Regular cardiac myocyte (primary cell): ENCODE measurements at places on chromosomes 5 and 9. TPM values are rescaled to one million over a fixed set of nuclear protein-coding genes. Genes with fewer than 3 reads are reported as not detected.

The CDH9 gene
- not detected in 2 replicates for total RNA-seq

The SPINK6 gene
- not detected in 2 replicates for total RNA-seq

The EFNA5 gene
- total RNA-seq: 1.4 and 2.5 TPM in 2 replicates

The TEX48 gene
- total RNA-seq: not detected in 2 replicates

The BHMT2 gene
- total RNA-seq: 0.58 and 3.7 TPM in 2 replicates

The EDIL3 gene
- 83.2 and 246 TPM in 2 replicates for total RNA-seq

The DIPK1B gene
- 8.1 and 12.1 TPM in 2 replicates for total RNA-seq
